ENCODE measurements at places on chromosomes 5 and 9.

DNA sequence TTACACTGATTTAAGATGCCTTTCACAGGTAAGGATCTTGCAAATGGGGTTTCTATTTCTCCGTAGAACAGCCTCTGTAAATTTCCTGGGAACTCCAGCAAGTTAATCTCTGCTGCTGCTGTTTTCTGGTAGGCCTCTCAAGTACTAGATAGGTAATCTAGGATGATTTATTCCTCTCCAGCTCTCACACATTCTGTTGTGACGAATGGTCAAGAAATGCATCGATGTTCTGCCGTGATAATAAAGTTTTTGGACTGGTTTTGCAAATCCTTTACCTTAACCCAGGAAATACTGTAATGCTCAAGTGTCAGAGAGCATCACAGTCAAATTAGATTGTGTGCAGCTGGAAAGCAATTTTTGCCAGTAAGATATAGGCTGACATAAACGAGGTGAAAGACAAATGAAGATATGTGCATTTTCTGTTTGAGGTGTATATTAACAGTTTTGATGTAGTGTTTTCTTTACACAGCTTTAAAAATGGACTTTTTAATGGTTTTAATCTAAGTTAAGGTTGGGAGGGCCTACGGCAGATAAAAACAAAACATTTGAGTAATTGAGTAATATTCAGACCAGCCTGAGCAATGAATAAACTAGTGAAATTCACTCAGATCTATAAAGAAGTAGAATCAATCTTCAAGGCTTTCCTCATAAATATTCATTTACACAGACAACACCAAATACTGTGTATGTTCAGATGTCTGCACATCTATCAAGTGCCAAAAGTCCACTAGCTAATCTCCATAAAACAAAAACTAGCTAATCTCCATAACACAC lies 300.6 kb upstream of the EDIL3 start:
- DNase-seq = no peak

GRCh38 chr9:124882231-124882630 lies 20.3 kb downstream of the ARPC5L start:
- DNase-seq = no peak

DNA sequence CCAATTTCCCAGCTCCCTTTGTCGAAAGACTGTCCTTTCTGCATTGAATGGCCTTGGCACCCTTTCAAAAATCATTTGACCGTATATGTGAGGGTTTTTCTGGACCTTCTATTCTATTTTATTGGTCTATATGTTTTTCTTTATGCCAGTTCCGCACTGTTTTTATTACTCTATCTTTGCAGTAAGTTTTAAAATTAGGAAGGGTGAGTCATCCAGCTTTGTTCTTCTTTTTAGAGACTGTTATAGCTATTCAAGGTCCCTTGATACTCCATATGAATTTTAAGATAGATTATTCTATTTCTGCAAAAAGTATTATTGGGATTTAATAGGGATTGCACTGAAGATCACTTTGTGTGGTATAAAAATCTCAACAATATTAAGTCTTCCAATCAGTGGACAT lies 44.2 kb upstream of the STARD4 start:
- no peak for DNase-seq

GRCh38 chr9:86353655-86354010 lies 577 bp downstream of the TUT7 start:
- no peak for DNase-seq
